Stimulated activated CD4-positive, alpha-beta T cell treated with anti-CD3 and anti-CD28 coated beads, TNF-alpha, amount 100 ng/mL, for 48 hours (primary cell): ENCODE measurements at places on chromosomes 5 and 9.

DNA sequence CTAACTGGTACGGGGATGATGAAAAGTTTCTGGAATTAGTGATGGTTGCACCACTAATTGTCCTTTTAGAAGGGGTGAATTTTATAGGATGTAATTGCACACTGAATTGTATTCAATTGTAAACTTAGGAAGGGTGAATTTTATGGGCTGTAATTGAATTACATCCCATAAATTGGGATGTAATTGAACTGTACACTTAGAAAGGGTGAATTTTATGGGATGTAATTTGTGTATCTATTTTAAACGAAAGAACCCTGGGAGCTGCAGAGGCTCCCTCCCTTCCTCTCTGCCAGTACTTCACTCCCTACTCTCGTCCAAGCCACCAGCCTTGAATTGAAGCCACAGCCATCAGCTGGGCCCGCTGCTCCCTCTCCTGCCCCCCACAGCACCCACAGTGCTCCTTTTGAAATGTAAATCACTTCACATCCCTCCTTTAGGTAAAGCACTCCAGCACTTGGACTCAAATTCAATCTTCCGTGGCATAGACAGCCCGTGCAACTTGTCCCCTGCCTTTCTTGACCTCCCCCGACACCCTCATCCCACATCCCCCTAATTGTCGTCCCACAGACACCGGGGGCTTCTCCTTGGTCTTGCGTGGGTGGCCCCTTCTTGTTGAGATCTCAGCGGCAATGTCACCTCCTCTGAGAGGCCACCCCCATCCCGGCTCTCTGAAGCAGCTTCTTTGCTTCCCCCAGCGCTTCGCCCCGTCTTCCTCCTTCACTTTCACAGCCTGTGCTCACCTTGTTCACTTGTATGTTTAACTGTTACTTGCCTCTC lies 84.2 kb upstream of the HRH2 start:
- DNase-seq, result no peak

- no peak for DNase-seq
Measured at GRCh38 chr9:127393645-127394044, 3.3 kb upstream of the SLC2A8 start.

DNA sequence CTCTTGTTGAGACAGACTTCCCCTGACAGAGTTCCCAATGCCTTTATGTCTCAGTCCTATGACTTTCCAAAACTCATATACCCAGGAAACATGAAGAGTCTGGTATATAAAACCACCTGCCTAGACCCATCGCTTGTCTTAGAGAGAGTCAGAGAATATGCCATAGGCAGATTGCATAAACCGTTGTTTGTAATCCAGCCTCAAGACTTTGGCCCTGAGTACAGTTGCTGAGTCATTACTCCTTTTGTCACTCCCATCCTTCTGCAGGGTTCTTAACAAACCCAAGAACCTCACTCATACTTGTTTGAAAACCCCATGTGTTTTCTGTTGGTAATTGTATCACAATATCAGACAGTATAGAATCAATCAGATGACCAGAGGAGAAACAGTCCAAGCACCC lies 616.3 kb downstream of the SLCO4C1 start:
- DNase-seq, result no peak

- DNase-seq, result no peak
Measured at GRCh38 chr9:113879318-113879717, 3.2 kb downstream of the ZNF618 start.

GRCh38 chr9:128092199-128092977 lies 24.4 kb downstream of the SLC25A25 start:
- no peak for DNase-seq

GRCh38 chr9:137748311-137748710 lies 129.3 kb upstream of the CACNA1B start:
- DNase-seq, result no peak
